Esophagus squamous epithelium (tissue), 5 donors: ENCODE measurements at places on chromosomes 7 and 10. TPM values are rescaled to one million over a fixed set of nuclear protein-coding genes. Genes with fewer than 3 reads are reported as not detected.

VAX1 gene
- total RNA-seq: 0.13 TPM

ACTL6B gene
- not detected for total RNA-seq

LRRD1 gene
- total RNA-seq: not detected

TNPO3 gene
- 35.9 TPM for total RNA-seq

IFIT1 gene
- total RNA-seq: 1.0 TPM

PON3 gene
- total RNA-seq: 2.5 TPM

SPDYE2 gene
- total RNA-seq: not detected

RSPH10B gene
- not detected for total RNA-seq

HEPACAM2 gene
- total RNA-seq: not detected

- DNase-seq: no peak
- H3K36me3 ChIP-seq: no peaks in the 10 kb centered on the region
- H3K27ac ChIP-seq: no peak overlapping the region
Measured at GRCh38 chr10:44132361-44133289, 252.3 kb downstream of the CXCL12 start.

DNA sequence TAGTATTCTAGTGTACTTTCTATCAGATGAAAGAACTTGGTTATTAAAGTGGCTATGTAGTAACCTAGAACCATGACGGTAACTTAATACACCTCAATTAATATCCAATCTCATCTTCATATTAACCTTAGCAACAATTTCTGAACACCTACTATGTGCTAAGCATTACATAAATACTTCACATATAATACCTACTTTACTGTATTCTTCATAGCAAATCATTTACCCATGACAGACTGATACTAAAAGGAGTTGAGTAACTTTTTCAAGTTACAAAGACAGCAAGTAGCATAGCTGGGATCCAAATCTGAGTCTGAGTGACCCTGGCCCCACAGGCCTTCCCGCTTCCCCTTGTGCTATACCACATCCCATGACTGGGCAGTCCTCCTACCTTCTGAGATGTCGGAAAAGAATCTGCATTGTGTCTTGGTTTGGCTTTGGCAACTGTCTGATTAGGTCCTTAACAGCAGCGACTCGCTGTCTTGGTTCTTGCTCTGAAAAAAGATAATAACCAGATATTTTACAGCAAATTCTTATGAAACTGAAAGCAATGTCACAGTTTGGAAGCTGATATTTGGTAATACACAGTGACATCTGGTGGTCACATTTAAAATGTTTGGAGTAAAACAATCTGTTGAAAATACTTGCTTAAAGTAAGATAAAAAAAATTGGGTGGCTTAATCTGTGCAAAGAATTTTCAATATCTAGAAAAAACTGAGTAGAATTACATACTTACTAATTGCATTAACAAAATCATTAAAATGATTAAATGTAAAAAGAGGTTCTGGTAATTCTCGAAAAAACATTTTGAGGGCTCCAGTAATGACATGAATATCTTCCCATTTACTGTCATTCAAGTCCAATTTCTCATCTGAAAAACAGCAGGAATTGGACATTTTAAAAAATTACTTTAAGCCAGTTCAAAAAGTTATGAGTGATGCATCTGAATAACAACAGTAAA is 120.1 kb downstream of the ARHGAP12 start:
- H3K36me3 ChIP-seq: no peaks in the 10 kb centered on the region
- H3K27ac ChIP-seq: peak overlapping the region; percentile 36
- no peak for DNase-seq
- no peaks in the 10 kb centered on the region for H3K4me1 ChIP-seq
- H3K27me3 ChIP-seq: no peaks in the 10 kb centered on the region
- H3K4me3 ChIP-seq: peak overlapping the region; percentile 55

- no peak overlapping the region for H3K27ac ChIP-seq
- DNase-seq: no peak
- no peaks in the 10 kb centered on the region for H3K4me1 ChIP-seq
- H3K27me3 ChIP-seq: no peaks in the 10 kb centered on the region
Measured at GRCh38 chr7:153530441-153530840, 521.8 kb upstream of the DPP6 start.

GRCh38 chr7:128247640-128248194 is 6.6 kb downstream of the LEP start:
- DNase-seq: no peak
- H3K36me3 ChIP-seq: no peaks in the 10 kb centered on the region
- H3K27ac ChIP-seq: no peak overlapping the region

- H3K27ac ChIP-seq: no peak overlapping the region
- H3K4me3 ChIP-seq: no peak overlapping the region
- peaks cover 2% of the 10 kb centered on the region for H3K4me1 ChIP-seq
Measured at GRCh38 chr10:118995739-118996138, 33.8 kb upstream of the NANOS1 start.

GRCh38 chr7:111012149-111012548 is 78.8 kb upstream of the LRRN3 start:
- H3K27ac ChIP-seq: no peak overlapping the region
- peaks cover 4% of the 10 kb centered on the region for H3K4me1 ChIP-seq
- no peaks in the 10 kb centered on the region for H3K27me3 ChIP-seq
- no peak for DNase-seq
- H3K36me3 ChIP-seq: no peaks in the 10 kb centered on the region
- no peak overlapping the region for H3K4me3 ChIP-seq

- DNase-seq: no peak
- no peak overlapping the region for H3K4me3 ChIP-seq
- no peaks in the 10 kb centered on the region for H3K36me3 ChIP-seq
- H3K27ac ChIP-seq: no peak overlapping the region
Measured at GRCh38 chr7:107878636-107879035, 12.3 kb upstream of the DLD start.

GRCh38 chr7:23165316-23165715 is 16.5 kb upstream of the NUP42 start:
- H3K4me3 ChIP-seq: no peak overlapping the region
- H3K27me3 ChIP-seq: no peaks in the 10 kb centered on the region
- H3K27ac ChIP-seq: no peak overlapping the region
- H3K4me1 ChIP-seq: no peaks in the 10 kb centered on the region
- H3K36me3 ChIP-seq: peaks cover 36% of the 10 kb centered on the region
- DNase-seq: no peak

- H3K27me3 ChIP-seq: no peaks in the 10 kb centered on the region
- H3K36me3 ChIP-seq: no peaks in the 10 kb centered on the region
- H3K4me3 ChIP-seq: no peak overlapping the region
- H3K27ac ChIP-seq: no peak overlapping the region
- DNase-seq: no peak
Measured at GRCh38 chr7:110375068-110375467, 715.9 kb upstream of the LRRN3 start.

DNA sequence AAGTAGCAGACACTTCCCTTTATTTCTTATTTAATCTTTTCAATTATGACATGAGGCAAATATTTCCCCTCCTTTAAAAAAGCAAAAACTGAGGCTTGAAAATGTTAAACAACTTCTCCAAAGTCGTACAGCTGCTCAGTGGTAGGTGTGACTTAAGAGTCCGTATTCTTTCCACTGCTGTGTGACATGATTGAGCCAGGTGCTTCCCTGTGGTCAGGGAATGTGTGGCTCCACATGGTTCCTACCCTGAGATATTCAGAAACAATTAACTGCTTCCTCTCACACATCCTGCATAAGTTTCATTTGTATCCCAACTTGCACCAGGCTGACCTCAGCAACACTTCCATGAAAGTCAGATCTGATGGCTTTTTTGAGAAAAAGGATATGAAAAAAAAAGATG is 13.6 kb downstream of the OPALIN start:
- H3K27me3 ChIP-seq: no peaks in the 10 kb centered on the region
- H3K4me3 ChIP-seq: no peak overlapping the region
- no peaks in the 10 kb centered on the region for H3K36me3 ChIP-seq
- DNase-seq: no peak
- H3K4me1 ChIP-seq: no peaks in the 10 kb centered on the region
- no peak overlapping the region for H3K27ac ChIP-seq

GRCh38 chr10:91864744-91865143 is 44.5 kb downstream of the FGFBP3 start:
- no peak overlapping the region for H3K27ac ChIP-seq
- H3K27me3 ChIP-seq: no peaks in the 10 kb centered on the region
- H3K36me3 ChIP-seq: peaks cover 4% of the 10 kb centered on the region
- no peaks in the 10 kb centered on the region for H3K4me1 ChIP-seq
- H3K4me3 ChIP-seq: no peak overlapping the region

- H3K4me1 ChIP-seq: no peaks in the 10 kb centered on the region
- no peak for DNase-seq
- H3K4me3 ChIP-seq: no peak overlapping the region
- no peak overlapping the region for H3K27ac ChIP-seq
Measured at GRCh38 chr7:19520392-19520791, 188.4 kb downstream of the POLR1F start.

DNA sequence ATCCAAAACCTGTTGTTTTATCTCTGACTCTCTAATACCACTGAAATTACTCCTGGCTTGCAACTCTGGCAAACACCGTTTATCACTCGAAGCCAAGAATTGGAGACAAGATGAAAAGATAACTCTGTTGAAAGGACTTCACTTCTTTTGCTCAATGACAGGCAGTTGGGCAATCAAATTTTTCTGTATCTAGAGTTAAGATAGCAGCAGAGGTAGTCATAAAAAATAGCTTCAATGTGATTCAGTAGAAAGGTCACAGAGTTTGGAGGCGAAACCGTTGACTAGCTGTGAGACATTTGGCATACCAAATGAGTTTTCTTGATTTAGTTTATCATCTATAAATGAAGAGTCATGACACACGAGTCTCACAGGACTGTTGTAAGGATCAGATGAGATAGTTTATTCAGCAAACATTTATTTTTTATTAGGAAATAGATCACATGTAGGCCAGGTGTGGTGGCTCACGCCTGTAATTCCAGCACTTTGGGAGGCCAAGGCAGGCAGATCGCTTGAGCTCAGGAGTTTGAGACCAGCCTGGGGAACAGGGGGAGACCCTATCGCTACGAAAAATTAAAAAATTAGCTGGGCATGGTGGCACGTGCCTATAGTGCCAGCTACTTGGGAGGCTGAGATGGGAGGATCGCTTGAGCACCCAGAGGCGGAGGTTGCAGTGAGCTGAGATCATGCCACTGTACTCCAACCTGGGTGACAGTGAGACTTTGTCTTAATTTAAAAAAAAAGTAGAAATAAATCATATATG is 23.6 kb downstream of the AKR1B1 start:
- no peaks in the 10 kb centered on the region for H3K36me3 ChIP-seq
- H3K4me3 ChIP-seq: no peak overlapping the region
